Effector memory CD4-positive, alpha-beta T cell (primary cell): ENCODE measurements at places on chromosomes 5 and 9.
A peak's percentile ranks its signal among the peaks of the same experiment; 100 is the strongest.

DNA sequence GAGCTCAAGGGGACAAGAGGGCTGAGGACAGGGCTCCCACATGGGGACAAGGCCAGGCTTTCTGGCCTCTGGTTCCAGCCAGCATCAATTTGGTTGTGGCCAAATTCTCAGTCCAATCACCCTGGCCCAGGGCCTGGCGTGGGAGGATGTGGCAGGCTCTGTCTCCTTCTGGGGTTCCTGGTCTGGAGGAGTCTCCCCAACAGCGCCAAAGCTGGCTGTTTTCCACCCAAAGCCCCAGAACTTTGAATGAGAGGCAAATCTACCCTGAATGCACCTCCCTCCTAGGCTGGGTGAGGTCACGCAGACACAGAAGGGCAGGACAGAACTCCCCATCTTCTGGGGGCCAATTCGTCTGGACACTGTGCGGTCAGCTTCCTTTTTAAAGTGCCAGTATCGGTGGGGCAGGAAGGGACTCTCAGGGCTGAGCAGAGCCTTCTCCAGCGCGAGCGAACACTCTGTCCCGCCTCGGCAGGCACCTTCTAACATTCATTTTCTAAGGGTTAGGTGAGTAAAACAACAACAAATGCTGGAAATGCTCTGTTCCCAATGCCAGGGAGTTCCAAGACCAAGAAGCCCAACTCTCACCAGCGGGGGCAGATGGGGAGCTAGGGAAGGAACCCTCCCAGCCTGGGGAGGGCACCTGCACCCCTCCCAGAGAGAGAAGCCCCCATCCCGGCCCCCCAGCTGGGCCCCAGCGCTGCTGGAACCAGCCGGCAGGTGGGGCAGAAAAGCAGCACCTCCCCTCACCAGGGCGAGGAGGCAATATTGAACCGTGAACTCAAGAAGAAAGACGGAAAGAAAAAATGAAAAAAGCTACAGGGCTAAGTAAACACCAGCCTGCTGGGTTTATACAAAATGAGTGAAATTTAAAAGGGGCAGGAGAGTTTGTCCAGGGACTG, 3.7 kb upstream of the DPM2 start:
- H3K27ac ChIP-seq = no peak overlapping the region
- peaks cover 20% of the 10 kb centered on the region for H3K4me1 ChIP-seq
- H3K27me3 ChIP-seq = no peaks in the 10 kb centered on the region
- H3K4me3 ChIP-seq = no peak overlapping the region

GRCh38 chr9:96649620-96650324, 5.3 kb downstream of the PRXL2C start:
- H3K4me1 ChIP-seq = peaks cover 4% of the 10 kb centered on the region
- DNase-seq = no peak
- H3K27ac ChIP-seq = no peak overlapping the region
- no peak overlapping the region for H3K4me3 ChIP-seq
- no peaks in the 10 kb centered on the region for H3K27me3 ChIP-seq

- H3K4me3 ChIP-seq = no peak overlapping the region
- H3K4me1 ChIP-seq = no peaks in the 10 kb centered on the region
- no peak for DNase-seq
- H3K27ac ChIP-seq = no peak overlapping the region
- no peaks in the 10 kb centered on the region for H3K36me3 ChIP-seq
- H3K27me3 ChIP-seq = no peaks in the 10 kb centered on the region
Measured at GRCh38 chr5:26757941-26758340, 280.4 kb downstream of the CDH9 start.

GRCh38 chr9:136476369-136477150, 6.3 kb downstream of the SEC16A start:
- no peak overlapping the region for H3K27ac ChIP-seq
- H3K27me3 ChIP-seq = no peaks in the 10 kb centered on the region
- no peak overlapping the region for H3K4me3 ChIP-seq
- H3K4me1 ChIP-seq = peaks cover 3% of the 10 kb centered on the region
- no peak for DNase-seq

- no peak overlapping the region for H3K4me3 ChIP-seq
- peak; percentile 19 for DNase-seq
- no peaks in the 10 kb centered on the region for H3K27me3 ChIP-seq
- H3K36me3 ChIP-seq = no peaks in the 10 kb centered on the region
- H3K4me1 ChIP-seq = peaks cover 8% of the 10 kb centered on the region
Measured at GRCh38 chr5:91384671-91385430, 1.7 kb upstream of the ARRDC3 start.

GRCh38 chr5:146647656-146648199, 131.7 kb upstream of the GPR151 start:
- no peak for DNase-seq
- H3K4me1 ChIP-seq = no peaks in the 10 kb centered on the region
- no peaks in the 10 kb centered on the region for H3K27me3 ChIP-seq
- H3K4me3 ChIP-seq = no peak overlapping the region
- no peaks in the 10 kb centered on the region for H3K36me3 ChIP-seq

DNA sequence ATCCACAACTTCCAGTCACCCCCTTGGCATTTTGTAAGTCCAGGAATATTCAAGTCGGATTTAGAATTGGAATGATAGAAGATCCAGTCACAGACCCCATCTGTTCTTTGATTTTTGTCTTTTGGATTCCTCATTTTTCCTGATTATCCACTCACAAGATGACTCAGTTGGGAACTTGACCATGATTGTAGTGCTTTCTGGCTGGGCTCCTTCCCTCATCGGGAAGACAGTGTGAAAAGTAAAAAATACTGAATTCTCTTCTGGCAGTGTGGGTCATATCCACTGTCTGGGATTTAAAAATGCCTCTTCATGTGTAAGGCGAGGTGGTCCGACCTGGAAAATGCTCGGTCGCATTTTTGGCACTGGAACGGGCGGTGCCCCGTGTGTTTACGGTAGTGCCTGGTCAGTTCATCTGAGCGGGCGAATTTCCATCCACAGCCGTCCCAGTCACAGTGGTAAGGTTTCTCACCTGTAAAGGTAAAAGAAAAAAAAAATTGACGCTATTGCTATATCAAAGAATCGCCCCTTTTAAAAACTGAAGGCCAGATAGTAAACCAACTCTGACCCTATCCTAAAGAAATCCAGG, 4.0 kb downstream of the KLF4 start:
- peaks cover 19% of the 10 kb centered on the region for H3K4me1 ChIP-seq
- no peak for DNase-seq
- H3K27ac ChIP-seq = no peak overlapping the region
- H3K36me3 ChIP-seq = no peaks in the 10 kb centered on the region
- no peak overlapping the region for H3K4me3 ChIP-seq

- H3K27me3 ChIP-seq = no peaks in the 10 kb centered on the region
- no peak for DNase-seq
- H3K27ac ChIP-seq = no peak overlapping the region
- H3K4me1 ChIP-seq = no peaks in the 10 kb centered on the region
- no peaks in the 10 kb centered on the region for H3K36me3 ChIP-seq
- H3K4me3 ChIP-seq = no peak overlapping the region
Measured at GRCh38 chr9:135515083-135515951, 5.9 kb upstream of the LCN1 start.
